T1000 (cell line): ENCODE measurements at places on chromosomes 2 and 18.

DNA sequence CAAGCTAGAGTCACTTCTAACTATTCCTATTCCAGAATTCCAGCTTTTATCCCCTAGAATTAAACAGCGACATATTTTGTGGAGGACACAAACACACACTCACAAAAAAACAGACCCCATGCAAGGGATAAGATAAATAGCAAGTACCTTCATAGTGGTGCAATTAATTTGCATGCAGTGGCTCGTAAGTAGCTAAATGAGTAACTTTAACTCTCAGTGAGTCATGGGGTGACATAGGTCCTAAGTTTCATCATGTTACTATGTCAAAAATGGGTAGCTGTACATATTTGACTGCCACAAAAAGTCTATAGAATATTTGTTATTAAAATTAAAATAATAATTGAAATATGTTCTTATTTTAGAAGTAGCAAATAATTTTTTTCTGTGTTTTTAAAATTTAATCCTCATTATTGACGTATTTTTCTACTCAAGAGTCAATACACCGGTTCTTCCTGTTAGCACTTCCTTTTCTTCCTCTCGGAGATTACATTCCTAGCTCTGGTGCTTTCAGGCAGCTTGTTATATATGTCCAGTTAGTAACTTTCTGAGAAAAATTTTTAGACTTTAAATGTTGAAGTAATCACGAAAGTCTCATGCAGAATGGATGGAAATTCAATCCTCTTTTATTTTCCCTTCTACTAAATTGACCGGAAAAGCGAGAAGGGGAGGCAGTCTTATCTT is 247.0 kb downstream of the KCNH7 start:
- no peak for DNase-seq

- no peak for DNase-seq
Observed at GRCh38 chr2:26873286-26873983, 25.5 kb downstream of the DPYSL5 start.

DNA sequence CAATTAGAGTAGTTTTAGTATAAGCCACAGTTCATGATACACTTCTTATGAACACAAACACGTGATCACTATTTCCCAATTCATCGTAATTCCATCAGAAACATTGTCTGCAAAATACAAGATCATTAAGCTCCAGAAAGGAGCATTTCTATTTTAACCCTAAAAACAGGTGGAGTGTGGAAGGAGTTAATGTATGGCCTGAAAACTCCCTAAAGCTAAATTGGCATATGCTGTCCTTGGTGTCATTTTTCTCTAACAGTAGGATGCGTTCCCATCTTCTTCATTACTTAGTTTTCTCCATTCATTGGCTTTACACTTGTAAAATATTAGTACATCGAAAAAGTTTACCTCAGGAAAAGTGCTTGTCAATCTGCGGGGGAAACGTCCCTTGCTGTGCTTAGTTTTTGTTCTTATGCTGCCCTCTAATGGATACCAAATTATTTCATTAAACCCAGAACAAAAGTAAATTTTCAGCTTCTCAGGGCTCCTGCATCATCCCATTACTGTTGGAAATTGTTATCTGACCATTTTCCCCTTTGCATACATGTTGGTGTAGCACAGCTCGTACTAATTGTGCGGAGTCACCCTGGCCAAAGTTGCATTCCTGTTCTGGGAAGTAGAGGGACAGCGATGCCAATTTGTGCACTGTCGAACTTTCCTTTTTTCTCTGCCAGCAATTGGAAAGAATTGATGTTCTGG is 153.4 kb downstream of the GPD2 start:
- no peak for DNase-seq

DNA sequence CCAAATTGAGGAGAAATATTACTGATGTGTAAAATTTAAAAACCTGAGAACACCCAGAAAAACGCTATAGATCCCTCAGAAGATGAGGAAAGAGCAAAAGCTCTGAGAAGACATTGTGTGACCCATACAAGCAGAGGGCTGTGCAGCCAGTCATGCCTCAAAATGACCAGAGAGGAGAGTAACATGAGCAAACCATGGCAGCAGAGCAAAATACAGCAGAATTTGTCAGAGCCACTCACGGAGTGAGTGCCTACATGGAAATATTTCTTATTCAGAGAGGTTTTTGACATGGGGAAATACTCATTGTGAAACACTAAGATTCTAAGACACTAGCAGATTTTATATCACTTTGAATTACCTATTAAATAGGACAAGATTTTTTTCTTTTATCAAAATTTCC is 96.8 kb upstream of the DNAJC10 start:
- DNase-seq = no peak

- DNase-seq = no peak
Observed at GRCh38 chr2:217863883-217864282, 138.9 kb downstream of the TNS1 start.

DNA sequence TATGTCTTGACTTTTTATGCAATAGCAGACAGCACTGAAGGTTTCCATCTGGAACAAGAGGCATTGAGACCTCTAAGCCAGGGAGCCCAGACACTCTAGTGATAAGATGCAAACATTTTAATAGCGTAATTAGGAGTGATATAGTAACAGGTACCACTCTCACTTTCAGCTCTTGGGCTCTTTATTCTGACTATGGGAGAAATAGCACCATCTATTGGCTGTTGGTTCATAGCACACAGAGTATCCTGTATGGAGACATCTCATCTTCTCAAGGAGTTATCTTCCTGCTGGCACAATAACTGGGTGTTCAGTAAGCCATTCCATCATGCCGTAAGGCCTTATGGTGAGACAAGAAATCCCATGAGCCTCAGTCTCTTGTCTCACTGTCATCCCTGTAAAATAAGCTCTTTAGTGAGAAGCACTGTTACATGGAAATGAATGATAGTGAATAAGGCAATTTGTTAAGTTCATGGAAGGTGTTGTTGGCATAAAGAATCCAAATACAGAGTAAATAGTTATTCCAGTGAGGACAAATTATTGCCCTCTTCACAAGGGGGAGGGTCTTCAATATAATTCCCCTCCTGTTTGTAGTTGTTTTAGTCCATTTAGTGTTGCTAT is 48.3 kb downstream of the THUMPD2 start:
- DNase-seq = no peak

GRCh38 chr18:76205906-76206305 is 289.1 kb downstream of the ZNF516 start:
- DNase-seq = no peak

- DNase-seq = peak; percentile 13
Observed at GRCh38 chr18:45954070-45954934, 12.8 kb downstream of the EPG5 start.

DNA sequence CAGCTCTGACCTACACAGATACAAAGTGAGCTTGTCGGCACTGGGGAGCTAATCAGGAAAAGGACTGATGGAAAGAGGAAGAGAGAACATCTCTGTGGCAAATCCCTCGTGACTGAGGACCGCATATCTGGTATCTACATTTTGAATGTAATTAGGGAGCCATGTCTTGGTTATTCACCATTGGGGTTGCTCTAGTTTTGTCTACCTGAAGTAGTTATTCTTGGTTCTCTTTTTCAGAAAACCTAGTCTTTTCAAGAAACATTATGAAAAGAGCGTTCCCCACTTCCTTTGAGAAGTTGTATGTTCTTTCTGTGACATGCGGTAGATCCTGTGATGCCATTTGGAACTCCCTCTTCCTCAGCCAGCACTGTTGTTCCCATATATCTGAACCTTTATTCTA is 104.4 kb downstream of the DOCK10 start:
- DNase-seq = no peak
